ENCODE measurements at places on chromosomes 2 and 18.

DNA sequence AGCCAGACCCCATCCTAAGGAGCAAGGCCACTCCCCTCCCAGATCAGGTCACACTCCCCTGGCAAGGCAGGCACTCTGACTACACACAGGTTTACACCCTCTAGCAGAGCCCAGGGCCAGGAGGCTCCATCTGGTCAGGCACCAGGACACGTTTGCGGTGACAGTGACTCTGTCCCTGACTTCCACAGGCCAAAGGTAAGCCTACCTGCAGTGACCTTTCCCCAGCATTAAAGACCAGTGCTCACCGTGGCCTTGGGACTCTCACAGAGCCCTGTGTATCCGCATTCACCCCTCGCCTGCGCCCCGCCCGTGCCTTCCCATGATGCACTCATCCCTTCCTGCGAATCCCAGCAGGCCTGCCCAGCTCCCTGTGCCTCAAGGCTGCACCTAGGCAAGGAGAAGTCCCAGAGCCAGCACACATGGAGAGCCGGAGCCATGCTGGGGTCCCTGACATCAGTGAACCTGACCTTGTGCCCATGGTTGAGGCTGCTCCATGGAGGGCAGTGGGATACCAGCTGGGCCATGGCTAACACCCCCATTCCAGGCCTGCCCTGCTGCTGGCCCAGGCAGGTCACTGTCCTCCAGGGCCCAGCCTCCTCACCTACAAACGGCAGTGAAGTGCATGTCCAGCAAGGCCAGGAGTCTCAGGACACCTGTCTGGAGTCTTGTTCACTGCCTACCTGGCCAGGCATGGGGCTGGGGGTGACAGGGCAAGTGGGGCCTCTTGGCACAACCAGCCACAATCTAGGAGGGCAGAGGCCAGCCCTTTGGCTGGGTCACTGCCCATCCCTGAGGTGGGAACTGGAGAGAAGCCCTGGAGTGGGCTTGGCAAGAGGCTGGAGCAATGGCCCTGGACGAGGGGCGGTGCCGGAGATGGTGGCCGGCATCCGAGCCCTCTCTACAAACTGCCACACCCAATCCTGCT is 3.0 kb downstream of the NEURL3 start:
- no peak for DNase-seq

DNA sequence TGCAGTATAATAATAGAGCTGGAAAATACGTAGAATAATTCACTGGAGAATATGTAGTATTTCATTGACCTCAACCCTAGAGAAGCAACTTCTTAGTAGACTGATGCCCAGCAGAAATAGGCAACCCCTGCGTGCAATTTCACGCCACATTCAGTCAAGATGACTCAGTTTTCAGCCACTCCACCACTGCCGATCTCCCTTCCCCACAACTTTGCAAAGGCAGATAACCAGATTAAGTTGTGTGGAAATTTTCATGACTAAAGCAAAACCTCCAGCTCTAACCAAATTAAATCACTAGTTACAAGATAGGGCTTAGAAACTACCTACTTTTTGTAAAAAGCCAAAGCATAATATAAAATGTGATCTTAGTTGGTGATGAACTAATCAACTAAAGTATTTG is 63.3 kb upstream of the STK17B start:
- no peak for DNase-seq

DNA sequence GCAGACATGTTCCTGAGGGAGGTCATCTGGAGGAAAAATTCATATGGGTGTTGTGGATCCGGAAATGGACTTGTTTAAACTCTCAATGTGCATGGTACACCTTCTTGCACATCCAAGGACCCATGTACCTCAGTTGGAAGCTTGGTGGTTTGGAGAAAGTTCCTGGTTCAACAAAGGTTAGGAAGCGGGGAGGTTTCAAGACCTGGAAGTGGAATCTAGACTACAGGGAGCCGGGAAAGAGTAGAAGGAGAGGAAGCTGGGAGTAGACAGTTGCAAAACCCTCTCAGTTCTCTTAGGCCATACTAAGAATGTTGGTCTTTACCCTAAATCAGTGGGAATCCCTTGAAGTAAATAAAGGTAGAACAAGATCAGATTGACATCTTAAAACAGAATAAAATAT is 209.8 kb upstream of the SPOPL start:
- no peak for DNase-seq

- no peak for DNase-seq
Observed at GRCh38 chr18:60722742-60723141, 350.2 kb upstream of the MC4R start.

DNA sequence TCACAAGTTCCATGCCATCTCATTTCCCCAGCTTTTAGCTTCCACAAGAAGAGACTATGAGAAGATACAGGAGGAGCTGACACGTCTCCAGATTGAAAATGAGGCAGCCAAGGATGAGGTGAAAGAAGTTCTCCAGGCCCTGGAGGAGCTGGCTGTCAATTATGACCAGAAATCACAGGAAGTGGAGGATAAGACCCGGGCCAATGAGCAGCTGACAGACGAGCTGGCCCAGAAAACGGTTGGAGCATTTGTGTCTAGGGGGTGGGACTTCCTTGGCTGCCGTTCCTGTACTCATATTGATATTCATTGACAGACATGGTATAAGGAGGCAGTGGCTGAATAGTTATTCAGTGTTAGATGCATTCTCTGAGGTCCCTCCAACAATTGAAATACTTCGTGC is 57.2 kb upstream of the LYPD6B start:
- DNase-seq: no peak

DNA sequence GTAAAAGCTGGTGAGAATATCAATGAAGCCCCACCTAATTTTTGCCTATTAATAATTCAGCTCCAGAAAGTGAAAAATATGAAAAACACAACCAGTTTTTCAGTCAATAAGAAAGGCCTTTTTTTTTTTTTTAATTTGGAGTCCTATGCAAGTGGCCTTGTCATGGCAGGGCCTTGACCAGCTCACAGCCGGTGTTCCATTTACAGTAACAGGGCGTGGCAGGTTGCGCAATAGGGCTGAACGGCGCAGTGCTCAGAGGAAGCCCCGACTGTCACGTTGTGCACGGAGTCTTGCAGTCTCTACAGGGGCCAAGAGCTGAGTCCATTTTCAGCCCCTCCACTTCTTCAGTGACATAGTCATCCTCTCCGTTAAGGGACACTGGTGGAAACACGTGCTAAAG is 184.1 kb upstream of the FN1 start:
- DNase-seq: peak; percentile 88

DNA sequence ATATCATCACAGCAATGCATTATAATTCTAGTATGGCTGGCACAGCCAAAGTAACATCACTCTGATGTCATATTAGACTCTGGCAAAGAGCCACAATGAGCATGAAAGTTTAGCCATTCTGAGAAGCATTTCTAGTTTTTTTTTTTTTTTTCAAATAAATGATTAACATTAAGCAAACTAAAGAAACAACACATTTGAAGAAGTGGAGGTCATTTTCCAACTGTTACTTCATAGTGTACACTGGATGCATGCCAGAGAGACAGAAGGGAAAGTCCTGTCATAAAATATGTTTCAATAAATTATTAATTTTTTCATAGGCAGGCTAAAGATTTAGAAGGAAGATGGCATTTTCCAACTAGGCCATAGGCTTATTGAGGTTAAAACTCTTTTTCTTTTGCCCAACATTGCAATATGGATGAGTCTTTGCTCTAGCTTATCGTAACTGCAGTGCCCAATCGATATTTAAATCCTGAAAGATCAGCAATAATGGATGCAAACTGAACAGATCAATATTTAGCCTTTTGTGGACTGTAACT is 1630.4 kb upstream of the ACVR2A start:
- no peak for DNase-seq

DNA sequence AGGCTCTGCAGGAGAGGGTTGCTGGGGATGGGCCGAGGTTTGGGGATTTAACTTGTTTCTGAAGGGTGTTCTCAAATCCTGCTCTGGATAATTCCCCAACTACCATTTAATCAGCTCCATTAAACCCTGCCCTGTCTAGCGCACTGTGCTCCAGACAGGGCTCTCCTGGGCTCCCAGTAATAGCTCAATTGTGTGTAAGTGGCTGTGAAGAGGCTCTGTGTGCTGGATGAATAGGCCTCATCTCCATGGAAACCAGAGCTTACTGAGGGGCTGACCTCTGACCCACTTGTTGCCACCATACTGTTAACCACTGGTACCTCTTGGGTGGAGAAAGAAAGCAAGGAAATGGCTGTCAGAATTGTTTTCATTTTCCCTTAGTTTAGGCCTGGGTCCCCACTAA is 92.9 kb downstream of the TGOLN2 start:
- DNase-seq: peak; percentile 78

GRCh38 chr18:73381016-73381698 is 513.4 kb upstream of the NETO1 start:
- DNase-seq: no peak

- no peak for DNase-seq
Observed at GRCh38 chr2:169714699-169715098, 18.9 kb upstream of the KLHL23 start.

DNA sequence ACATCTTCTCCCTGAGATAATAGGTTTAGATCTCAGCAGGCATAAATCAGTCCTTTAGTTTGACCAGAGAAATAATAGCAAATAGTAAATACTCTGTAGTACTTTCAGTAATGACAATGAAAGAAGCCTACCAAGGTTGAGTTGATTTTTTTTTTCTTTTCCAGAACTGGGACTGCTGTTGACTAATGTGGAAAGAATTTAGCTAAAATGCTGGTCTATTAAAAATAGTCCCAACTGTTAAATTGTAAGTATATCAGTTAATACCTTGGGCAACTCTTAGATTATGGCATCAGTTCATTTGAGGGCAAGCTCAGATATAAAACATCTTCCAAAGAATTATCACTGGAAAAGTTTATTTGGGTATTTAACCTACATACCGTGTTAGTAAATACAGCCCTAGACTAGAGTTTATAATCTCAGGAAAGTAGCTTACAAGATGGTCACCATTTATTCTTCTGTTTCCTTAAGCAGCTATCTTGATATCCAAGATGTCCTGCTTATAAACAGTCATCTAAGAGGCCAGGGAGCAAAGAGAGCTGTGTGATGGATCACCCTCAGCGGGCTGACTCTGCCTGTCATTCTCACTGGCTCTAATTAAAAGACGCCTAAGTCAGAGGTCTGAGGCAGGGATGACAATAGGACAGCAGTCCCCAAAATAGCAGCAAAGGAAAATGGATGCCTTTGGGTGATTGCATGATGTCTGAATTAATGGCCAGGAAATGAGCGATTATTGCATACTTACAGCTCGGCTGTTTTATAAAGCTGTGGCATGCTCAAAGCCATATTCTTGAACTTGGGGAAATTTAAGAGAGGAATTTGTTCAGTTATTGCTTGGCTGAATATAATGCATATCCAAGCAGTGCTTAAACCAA is 121.3 kb downstream of the MTX2 start:
- no peak for DNase-seq

GRCh38 chr18:23847321-23847986 is 158.2 kb downstream of the LAMA3 start:
- no peak for DNase-seq

- DNase-seq: no peak
Observed at GRCh38 chr2:65999796-66000195, 435.1 kb upstream of the MEIS1 start.

GRCh38 chr2:4900861-4901770 is 791.1 kb upstream of the SOX11 start:
- no peak for DNase-seq

DNA sequence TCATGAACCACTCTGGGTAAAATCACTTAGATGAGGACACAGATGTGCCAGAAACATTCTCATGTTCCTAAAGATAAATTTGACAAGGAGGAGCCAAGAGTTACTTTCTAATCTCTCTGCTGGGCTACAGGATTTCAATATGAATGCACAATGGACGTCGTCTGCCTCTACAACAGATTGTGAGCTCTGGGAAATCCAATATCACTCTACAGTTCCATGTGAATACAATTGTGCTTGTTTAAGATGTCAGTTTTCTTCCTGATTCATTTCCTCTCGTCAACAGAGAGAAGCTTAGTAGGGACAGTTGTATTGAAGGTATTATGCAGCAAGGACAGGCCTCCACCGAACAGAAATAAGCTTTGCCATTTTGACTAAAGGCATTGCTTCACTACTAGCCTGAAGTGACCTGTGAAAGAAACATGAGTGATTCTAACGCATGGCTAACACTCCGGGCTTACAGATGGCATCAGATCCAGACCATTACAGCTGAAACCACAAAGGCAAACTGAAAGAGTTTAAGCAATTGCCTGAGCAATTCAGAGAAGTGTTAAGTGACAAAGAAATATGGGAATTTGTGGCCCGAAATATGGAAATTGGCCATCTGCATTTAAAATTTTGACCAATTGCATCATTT is 1591.5 kb downstream of the LRP1B start:
- DNase-seq: no peak

DNA sequence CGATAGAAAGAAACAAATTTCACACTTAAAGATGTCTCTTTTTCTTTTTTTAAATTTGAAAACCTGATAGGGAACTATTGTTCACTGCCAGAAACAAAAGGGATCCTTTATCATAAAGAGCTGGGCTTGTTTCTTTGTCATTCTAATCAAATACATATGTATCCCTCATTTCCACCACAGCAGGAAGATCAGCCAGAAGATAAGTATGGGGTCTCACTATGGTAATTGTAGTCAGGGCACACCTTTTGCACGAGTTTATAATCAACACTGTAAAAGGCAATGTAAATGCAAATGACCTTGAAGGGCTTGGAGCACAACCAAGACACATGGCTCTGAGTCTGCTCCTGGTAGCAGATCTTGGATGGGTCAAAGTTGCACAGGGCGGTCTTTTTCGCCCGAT is 109.5 kb downstream of the NXPH2 start:
- no peak for DNase-seq

DNA sequence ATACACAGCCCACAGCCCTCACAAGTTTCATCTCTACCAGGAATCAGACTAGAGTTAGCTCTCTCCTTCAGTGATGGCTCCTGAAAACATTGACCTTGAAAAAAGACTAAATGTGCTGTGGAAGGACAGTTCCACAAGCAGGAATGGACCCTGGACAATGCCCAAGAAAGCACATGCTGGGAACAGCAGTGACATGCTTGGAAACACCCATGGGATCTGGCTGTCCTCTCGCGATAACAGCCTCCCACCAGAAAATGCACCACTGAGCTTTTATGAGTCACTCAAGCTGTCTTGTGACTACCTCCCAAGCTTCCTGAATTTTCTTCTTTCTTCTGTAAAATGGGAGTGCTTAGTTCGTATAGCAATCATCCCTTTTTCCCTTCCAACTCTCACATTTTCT is 269.2 kb downstream of the LRATD1 start:
- DNase-seq: no peak

GRCh38 chr2:218028562-218029348 is 26.0 kb upstream of the TNS1 start:
- DNase-seq: no peak

GRCh38 chr18:59238385-59238784 is 18.4 kb downstream of the GRP start:
- DNase-seq: peak; percentile 64

DNA sequence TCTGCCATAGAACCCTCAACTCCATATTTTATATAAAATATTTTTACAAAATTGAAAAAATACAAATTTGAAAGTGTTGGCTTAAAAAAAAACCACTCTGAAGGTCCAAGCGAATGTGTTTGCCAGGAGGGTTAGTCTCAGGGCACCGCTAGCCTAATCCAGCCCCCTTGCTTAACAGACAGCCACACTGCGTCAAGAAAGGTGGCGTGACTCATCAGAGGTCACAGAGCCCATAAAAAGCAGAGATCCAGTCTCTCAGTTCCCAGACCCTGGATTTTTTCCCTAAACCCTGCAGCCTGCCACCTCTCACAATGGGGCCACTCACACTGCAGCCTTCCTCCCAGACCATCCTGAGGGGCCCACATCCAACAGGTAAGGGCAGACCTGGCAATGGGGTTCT is 3.9 kb upstream of the TNS1 start:
- no peak for DNase-seq

All from NCI-H748 treated with DMSO at 0.1 percent for 48 hours (cell line).